ENCODE measurements at places on chromosomes 6 and 20.

DNA sequence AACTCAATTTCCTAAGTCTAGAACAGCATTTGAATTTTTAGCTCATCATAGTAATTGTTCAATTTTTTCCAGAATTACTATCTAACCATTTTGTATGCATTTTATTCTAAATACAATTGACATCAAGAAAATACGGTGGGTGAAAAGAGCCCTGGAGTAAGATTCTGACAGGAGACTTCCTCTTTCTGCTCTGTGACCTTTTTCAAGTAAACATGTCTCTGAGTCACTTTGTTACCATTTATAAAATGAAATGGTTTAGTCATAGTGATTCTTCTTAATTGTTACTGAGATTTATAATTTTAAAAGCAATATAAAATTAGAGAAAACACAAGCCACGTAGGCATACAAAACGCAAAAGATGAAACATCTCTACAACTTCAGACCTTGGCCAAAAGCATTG is 80.2 kb downstream of the PLCB1 start:
- DNase-seq: no peak

DNA sequence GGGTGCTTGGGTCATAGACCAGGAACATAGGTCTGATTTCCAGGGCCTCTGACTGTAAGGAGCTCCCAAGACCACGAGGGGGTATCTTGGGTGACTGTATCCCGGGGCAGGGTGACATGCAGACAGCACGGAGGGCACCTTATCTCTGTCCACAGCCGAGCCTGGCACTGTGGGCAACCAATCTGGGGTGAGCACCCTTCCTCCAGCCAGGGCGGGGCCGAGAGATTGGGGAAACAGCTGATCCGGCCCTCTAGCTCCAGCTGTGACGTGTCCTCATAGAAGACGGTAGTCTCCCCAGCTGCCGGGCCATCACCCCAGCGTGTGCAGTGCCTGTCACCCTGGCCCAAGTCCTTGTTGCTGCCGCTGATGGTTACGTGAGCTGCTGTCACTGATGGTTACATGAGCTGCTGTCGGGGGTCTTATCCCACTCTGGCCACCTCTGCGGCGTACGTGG is 139.6 kb upstream of the RNF24 start:
- no peak for DNase-seq

- no peak for DNase-seq
Observed at GRCh38 chr20:32378461-32378860, 20.3 kb downstream of the ASXL1 start.

- no peak for DNase-seq
Observed at GRCh38 chr20:31689141-31689540, 33.5 kb downstream of the BCL2L1 start.

DNA sequence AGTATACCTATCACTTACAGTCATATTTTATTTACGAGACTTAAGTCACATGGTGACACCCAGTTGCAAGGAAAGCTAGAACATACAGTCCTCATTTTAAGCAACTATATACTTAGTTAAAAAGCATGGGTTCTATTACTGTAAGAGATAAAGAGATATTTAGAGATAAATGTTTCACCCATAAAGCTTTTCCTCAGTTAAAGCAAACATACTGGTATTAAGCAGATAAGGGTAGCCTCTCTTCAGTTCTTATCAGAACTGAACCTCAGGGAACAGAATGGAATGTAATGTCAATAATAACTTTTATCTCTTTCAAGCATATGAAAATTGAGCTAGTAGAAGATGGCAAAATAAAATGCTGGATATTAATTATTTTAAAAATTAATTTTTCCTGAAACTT is 9.9 kb upstream of the ASCC3 start:
- no peak for DNase-seq

- DNase-seq: no peak
Observed at GRCh38 chr6:170294813-170295509, 4.1 kb upstream of the DLL1 start.

DNA sequence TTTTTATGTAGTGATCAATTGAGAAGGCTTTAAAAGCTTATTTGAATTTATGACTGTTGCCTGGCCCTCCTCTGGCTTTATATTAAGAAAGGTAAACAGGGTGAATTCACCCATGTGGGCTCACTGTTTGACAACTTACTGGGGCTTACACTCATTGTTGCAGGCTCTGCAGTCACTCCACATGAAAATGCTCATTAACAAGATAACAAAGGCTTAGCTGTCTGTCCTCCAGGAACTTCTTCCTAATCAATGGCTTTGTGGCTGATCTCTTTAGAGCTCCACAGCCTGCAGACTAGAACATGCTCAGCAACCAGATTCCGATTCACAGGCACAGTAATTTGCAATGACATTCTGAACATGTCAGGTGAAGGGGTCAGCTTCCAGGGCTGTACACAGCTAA is 323.2 kb upstream of the MAN1A1 start:
- no peak for DNase-seq

GRCh38 chr20:1396702-1397101 is 3.8 kb upstream of the FKBP1A start:
- no peak for DNase-seq

DNA sequence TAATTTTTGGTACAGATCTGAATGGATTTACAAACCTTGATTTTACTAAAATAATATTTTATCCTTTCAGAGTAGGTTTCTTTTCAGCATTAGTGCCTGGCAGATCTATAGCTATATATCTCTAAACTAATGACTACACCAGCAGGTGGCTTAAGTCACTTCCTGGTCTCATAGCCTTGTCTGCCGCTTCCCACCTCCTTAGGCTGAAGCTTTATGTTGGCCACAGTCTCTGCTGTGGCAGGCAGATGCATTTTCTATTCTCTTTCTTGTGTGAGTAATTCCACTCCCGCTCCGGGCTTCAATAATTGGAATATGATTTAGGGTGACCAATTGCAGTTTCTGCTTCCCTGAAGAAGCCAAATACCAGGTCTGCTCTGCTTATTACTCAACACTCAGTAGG is 226.8 kb upstream of the HS3ST5 start:
- DNase-seq: no peak

DNA sequence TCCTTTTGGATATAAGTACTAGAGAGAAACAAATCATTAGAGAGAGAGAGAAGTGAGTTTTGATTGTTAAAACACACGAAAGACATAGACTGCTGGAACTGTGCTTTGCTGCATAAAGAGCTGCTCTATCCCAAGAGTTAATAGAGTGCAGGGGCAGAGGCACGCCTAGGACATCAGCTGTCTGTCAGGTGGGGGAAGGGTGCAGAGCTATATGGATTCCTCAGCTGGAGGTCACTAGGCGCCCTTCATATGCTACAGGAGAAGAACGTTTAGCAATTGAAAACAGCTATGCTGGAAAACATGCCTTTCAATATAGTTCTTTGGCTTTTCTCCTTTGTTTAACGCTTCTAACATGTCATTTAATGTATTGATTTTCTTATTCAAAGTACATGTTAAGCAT is 169.0 kb upstream of the MCHR2 start:
- no peak for DNase-seq

DNA sequence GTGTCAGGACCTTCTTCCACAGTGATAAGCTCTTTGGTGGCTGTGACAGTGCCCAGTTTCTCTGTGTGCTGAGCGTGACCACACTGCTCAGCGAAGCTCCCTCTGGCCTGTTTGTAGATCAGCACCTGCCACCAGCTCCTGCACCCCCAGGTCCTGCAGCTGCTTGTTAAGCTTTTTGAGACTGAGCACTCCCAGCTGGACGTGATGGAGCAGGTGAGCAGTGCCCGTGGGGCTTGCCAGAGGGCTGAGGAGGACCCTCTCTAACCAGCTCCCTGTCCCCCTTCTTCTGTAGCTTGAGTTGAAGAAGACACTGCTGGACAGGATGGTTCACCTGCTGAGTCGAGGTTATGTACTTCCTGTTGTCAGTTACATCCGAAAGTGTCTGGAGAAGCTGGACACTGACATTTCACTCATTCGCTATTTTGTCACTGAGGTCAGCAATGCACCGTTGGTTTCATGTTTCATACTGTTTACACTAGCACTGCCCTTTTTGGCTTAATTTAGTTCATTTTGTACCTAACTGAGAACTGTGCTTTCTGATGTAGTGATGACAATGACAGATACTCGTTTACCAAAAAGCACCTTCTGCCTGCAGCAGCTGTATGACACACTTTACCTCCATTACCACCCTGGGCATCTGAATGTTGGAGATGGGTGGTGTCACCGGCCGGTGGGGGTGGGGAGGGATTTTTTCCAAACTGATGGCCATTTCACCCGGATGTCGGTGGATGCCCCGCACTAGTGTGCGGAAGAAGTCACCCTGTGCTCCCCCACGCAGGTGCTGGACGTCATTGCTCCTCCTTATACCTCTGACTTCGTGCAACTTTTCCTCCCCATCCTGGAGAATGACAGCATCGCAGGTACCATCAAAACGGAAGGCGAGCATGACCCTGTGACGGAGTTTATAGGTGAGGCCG is 12.5 kb downstream of the NELFCD start:
- peak; percentile 41 for DNase-seq

- DNase-seq: peak; percentile 38
Observed at GRCh38 chr20:61940976-61941720, 124.5 kb downstream of the TAF4 start.

- no peak for DNase-seq
Observed at GRCh38 chr6:144912474-144912873, 627.3 kb downstream of the UTRN start.

- DNase-seq: no peak
Observed at GRCh38 chr6:26426691-26427450, 13.4 kb upstream of the BTN3A3 start.

- no peak for DNase-seq
Observed at GRCh38 chr6:121858986-121859385, 423.5 kb downstream of the GJA1 start.

DNA sequence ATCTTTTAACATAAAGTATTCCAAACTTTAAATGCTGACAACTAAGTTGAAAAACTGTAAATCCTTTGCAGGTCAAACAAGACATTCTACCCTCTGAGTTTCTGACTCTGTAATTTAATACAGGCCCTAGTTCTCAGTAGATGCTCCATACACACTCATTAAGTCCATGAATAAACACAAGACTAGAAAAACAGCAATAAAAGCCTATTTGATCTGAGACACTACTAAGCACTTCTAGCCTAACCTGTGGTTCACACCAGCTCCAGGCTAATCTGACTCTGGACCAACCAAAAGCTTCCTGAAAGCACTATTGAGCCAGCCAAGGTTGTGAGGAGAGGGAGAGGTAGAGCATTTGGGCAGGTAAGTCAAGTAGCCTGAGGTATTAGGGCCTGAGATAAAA is 103.9 kb downstream of the EPM2A start:
- DNase-seq: no peak

- peak; percentile 72 for DNase-seq
Observed at GRCh38 chr6:167827583-167828324, 1.0 kb downstream of the AFDN start.

DNA sequence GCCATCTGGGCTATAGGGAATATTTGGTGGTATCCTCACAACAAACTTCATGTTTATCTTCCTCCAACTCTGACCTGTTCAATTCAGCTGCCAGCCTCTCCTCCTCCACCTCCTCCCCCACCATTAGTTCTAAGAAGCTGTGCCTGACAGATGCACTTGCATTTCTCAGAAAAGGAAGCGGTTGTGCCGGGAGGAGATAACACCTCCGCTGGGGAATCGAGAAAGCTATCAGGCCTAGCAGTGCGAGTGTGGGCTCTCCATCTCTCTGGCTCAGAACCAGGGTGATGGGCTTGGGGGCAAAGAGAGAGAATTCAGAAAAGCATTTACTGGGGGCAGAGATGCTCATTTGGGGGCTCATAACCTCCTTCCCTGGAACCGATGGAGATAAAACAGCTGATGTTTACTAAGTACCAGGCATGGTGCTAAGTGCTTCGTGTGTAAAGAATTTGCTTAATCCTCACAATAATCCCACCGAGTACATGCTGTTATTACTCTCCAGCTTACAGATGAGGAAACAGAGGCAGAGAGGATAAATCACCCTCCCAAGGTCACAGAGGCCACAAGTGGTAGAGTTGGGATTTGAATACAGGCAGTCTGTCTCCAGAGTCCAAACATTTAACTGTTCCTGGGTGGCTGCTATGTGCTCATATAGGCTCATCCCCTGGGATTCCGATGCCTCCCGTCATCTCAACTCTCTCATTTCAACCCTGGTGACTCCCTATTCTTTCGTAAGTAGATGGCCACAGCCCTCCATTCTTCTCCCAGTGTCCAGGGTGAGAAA is 38.3 kb downstream of the COX4I2 start:
- no peak for DNase-seq

GRCh38 chr20:44946271-44946852 is 13.8 kb downstream of the TOMM34 start:
- DNase-seq: no peak

DNA sequence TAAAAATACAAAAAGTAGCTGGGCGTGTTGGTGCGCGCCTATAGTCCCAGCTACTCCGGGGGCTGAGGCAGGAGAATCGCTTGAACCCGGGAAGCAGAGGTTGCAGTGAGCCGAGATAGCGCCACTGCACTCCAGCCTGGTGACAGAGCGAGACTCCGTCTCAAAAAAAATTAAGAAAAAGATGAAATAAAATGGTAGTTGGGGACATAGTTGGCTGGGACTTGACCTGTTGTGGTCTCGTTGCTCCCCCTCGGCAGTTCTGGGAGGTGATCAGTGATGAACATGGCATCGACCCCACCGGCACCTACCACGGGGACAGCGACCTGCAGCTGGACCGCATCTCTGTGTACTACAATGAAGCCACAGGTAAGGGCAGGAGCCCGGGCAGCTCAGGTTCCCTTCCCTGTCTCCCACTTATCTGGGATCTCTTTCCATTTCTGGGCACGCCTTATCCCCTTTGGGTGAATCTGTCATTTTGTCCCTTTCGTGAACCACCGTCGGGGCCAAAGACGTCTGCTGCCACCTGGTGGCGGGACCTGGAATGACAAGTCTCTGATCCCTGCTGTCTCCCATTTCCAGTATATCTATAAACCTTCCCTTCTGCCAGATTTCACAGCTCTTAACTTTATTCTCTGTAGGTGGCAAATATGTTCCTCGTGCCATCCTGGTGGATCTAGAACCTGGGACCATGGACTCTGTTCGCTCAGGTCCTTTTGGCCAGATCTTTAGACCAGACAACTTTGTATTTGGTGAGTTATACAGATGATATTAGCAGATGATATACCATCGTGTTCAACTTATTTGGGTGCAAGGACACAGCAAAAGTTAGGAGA is 2.3 kb downstream of the TUBB start:
- peak; percentile 91 for DNase-seq

DNA sequence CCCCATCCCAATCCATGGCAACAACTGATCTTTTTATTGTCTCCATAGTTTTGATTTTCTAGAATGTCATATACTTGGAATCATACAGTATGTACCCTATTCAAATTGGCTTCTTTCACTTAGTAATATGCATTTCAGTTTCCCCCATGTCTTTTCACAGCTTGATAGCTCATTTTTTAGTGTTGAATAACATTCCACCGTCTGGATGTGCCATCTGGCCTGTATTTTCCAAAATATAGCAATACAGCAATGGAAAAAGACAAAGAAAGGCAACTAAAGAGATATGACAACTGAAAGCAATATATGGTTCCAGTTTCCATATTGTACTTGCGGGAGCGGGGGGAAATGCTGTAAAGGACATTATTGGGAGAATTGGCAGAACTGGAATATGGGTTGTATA is 166.4 kb upstream of the NT5E start:
- no peak for DNase-seq
